ENCODE measurements at places on chromosomes 16 and 17.

GRCh38 chr17:41067281-41067680 is 1.6 kb upstream of the KRTAP2-4 start:
- no peak for DNase-seq

GRCh38 chr17:50620237-50620636 is 14.4 kb upstream of the ABCC3 start:
- DNase-seq, result no peak

GRCh38 chr16:66116163-66117002 is 250.1 kb upstream of the CDH5 start:
- DNase-seq, result no peak

DNA sequence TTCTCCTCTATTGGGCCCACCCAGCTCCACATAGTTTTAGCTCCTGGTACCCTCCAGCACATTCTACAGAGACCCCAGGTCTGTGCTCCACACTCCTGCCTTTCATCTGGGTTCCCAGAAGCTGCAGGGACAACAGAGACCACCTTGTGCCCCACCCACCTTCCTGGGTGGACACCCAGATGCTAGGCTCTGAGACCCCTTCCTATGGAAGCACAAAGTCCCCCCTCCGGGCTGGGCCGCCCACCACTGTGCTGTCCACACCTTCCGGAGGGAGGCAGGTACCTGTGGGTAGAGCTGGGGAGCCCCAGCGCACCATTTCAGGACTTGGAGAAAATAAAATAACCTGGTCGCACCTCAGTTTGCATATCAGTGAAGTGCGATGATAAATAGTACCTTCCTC is 224.9 kb upstream of the FOXF1 start:
- no peak for DNase-seq

- no peak for DNase-seq
Observed at GRCh38 chr16:2482708-2483534, 8.0 kb downstream of the TBC1D24 start.

DNA sequence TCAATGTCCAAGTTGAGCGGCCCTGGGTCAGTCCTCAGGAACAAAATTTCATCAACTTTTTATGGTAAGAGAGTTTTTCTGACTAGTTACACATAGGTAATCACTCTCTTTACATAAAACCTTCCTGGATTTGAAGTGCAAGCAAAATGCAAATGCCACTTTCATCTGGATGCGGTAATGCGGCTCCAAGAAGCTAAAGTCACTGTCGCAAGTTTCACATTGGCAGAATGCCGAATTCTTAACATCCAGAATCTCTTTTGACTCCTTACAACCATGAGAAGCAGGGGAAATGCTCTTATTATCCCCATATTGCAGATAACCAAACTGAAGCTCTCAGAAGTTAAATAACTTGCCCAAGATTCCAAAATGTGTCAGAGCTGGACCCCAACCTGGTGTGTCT is 30.0 kb downstream of the MRPS23 start:
- DNase-seq, result no peak

GRCh38 chr16:75862098-75862386 is 135.8 kb upstream of the CPHXL start:
- DNase-seq, result no peak

DNA sequence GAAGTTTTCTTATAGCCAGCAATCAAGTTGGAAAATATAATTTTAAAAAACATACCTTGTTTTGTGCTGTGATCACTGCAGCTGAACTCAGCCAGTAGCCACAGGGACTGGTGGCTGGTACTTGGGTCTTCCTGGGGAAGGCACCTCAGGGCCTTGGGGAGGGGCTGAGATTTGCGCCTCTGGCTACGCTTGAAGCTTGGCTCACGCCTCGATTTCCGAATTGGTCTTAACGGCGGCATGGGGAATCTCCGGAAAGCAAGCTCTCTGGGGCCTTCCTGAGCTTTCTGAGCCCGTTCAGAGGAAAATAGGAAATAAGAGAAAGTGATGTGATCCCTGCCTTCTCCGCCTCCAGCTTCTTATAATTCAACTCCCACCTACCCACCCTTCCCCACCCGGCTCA is 11.3 kb upstream of the USP7 start:
- DNase-seq, result no peak

GRCh38 chr17:11140501-11140900 is 100.5 kb upstream of the SHISA6 start:
- DNase-seq, result no peak

DNA sequence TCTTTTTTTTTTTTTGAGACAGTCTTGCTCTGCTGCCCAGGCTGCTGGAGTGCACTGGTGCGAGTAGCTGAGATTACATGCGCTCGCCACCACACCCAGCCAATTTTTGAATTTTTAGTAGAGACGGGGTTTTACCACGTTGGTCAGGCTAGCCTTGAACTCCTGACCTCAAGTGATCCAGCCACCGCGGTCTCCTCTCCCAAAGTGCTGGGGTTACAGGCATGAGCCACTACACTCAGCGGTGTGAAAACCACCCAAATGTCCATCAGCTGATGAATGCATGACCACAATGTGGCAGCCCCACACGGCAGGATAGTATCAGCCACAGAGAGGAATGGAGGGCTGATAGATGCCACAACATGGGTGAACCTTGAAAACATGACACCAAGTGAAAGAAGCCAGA is 2.1 kb downstream of the P2RX5 start:
- no peak for DNase-seq

DNA sequence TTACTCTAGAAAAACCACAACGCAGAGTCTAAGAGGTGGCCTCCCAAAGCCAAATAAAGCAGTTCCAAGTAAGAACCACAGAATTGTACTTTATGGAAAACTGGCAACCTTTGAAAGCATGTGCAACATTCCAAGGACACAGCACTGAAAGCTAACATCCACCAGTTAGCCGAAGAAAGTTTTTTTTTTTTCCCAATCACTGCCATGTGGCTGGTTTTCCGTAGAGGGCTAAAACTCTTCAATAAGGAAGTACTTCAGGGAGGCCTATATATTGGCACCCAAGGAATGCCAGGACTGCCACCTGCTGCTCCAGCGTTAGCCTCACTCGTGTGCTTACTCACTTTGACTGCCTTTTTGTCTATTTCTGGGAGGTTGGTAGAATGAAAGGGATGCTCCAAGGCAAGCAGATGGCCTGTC is 25.2 kb downstream of the CEP95 start:
- no peak for DNase-seq

GRCh38 chr17:69954241-69954925 is 120.6 kb upstream of the KCNJ16 start:
- DNase-seq, result no peak

- no peak for DNase-seq
Observed at GRCh38 chr17:68840073-68840472, 115.1 kb downstream of the ABCA8 start.

DNA sequence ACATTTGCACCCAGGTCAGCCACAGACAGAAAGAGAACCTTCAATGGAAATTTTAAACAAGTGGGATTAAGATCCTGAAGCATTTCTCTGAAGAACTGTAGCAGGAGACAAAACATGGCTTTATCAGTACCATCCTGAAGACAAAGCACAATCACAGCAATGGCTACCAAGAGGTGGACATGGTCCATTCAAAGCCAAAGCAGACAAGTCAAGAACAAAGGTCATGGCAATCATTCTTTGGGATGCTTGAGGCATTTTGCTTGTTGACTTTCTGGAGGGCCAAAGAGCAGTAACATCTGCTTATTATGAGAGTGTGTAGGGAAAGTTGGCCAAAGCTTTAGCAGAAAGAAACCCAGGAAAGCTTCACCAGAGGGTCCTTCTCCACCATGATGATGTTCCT is 248.2 kb downstream of the TOX3 start:
- no peak for DNase-seq

DNA sequence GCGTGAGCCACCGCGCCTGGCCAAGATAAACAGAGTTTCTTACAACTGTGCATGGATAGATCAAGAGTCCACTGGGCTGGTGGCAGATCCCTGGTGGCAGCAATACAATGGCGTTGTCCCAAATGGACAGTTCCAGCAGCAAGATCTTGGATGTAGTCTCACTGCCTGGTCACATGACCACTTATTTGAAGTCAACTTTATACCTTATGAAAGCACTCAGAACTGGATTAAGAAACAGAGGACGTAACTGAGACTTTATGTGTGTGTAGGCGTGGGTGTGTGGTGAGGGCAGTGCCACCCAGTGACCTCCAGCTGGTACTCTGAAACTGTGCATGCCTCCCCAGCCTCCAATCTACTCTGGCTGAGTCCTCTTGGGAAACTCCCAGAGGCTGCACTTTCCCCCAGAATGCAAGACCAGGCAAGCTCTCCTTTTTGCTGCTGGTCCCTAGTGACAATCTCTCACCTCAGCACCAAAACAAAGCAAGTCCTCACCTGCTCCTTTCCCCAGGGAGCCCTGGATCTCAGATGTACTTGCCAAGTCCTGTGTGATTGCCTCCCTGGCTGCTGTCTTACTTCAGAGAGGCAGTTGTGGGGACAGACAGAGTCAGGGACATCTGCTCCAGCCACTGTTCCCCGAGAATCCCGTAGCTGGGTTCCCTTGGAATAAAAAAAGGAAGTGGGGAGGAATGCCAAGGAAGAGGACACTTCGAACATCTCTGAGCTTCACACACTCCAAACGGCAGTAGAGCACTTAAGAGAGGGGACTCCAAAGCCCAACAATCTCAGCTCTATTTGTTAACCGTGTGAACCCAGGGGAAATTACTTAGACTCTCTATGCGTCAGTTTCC is 11.7 kb upstream of the ST6GALNAC2 start:
- no peak for DNase-seq

DNA sequence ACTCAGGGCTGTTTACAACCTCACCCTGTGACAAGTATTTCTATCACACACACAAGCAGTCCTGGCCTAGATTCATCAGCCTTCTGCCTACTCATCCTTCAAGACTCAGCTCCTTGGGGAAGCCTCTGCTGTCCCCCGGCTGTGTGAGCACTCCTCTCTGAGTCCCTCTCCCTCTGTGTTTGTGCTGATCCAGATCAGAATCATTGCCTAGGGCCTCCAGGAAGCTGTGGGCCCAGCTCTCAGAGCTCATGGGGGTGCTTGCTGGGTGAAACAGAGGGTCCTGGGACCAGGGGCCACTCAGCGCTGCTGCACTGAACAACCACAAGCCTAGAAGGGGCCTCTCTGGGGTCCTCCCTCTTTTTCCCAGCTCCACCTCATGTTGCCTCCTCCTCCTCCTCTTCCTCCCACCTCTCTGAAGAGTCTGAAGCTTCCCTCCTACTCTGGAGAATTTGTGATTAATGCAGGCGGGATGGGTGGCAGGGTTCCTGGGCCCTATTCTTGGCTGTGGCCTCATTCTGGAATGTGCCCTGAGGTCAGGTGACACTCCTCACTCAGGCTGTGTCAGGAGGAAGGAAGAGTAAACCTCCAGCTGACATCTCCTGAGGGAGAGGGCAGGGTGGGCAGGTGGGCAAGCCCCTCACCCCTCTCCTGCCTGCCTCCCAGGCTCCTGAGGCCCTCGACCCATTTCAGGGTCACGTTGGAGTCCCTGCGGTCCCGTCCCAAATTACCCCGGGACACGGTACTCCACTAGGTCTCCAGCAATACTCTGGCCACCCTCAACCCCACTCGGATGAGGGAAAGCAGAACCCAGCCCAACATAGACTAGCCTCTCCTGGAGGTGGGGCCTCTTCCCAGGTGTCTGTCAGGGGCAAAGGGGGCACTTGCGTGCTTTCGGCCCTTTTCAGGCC is 10.1 kb downstream of the WFIKKN2 start:
- DNase-seq, result no peak

DNA sequence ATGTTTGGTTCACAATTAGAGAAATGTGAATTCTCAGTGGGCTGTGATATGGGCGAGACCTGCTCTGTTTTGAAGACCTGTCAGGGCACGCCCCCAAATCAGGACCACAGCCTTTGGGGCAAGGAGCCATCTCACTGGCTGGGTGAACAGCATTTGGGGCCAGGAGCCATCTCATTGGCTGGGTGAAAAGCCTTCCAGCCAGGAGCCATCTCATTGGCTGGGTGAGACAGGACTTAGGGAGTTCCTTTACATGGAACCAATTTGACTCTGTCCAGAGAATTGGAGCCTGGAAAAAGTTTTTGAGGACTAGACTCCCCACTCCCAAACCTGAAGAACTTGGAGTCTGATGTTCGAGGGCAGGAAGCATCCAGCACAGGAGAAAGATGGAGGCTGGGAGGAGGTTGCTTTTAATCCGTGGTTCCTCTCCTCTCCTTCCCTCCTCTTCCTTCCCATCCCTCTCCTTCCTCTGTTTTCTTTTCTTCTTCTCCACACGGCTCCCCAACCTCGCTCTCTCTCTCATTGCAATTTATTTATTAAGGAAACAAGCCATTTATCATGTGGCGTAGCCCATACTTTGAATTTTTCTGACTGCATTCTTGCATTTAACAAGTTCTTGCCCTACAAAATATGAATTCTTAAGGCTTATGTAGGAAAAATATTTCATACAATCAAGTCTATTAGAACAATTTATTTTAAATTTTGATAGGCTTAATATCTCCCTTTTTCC is 19.7 kb downstream of the FOXL1 start:
- no peak for DNase-seq

GRCh38 chr17:59124665-59125064 is 18.0 kb upstream of the TRIM37 start:
- no peak for DNase-seq

- DNase-seq, result no peak
Observed at GRCh38 chr17:72715906-72716572, 376.4 kb downstream of the SLC39A11 start.

- DNase-seq, result no peak
Observed at GRCh38 chr16:5393070-5393469, 295.5 kb upstream of the EEF2KMT start.

- no peak for DNase-seq
Observed at GRCh38 chr17:50480854-50481490, 2.3 kb downstream of the RSAD1 start.

GRCh38 chr17:68462381-68463210 is 5.3 kb upstream of the WIPI1 start:
- DNase-seq, result peak; percentile 35

- DNase-seq, result no peak
Observed at GRCh38 chr17:28427371-28427770, 21.4 kb upstream of the SLC46A1 start.

DNA sequence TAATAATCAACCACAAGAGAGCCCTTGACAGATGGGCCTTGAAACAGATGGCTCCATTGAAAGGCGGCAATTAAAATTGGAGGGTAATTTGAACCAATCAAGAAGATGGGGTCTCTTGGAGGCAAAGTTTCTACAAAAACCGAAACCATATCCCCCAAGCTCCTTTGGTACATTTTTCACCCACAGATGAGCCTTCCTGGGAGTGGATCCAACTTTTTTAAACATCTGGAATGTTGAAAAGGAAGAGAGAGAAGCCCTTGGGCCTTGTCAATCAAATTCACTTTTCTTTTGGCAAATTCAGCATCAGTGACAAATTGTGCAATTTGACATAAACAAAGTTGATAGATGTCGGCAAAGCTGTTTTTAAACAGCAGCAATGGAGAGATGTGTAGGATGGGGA is 13.2 kb upstream of the NUP93 start:
- no peak for DNase-seq

GRCh38 chr16:67326115-67326471 is 448 bp downstream of the KCTD19 start:
- DNase-seq, result no peak

Data from activated T-helper 1 cell treated with Interleukin-2 at 50 U/mL for 16 hours (primary cell).